ENCODE measurements at places on chromosomes 1 and 21.

DNA sequence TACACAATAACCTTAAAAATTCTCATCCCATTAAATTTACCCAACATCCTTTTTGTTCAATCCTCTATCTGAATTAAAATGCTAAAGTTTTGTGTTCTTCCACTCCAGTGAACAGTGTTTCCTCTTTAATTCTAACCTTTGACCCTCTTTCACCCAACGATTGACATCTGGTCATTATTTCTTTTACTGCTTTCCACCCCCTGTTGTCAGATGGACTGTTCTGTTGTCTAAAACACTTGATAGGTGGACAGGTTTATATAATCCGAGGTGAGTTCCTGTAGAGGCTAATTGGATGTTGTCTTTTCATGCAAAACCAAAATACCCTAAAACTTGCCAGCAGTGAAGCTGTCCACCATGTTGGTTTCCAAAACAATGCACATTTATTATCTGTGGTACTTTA is 73.4 kb upstream of the SERTAD4 start:
- no peak for DNase-seq

DNA sequence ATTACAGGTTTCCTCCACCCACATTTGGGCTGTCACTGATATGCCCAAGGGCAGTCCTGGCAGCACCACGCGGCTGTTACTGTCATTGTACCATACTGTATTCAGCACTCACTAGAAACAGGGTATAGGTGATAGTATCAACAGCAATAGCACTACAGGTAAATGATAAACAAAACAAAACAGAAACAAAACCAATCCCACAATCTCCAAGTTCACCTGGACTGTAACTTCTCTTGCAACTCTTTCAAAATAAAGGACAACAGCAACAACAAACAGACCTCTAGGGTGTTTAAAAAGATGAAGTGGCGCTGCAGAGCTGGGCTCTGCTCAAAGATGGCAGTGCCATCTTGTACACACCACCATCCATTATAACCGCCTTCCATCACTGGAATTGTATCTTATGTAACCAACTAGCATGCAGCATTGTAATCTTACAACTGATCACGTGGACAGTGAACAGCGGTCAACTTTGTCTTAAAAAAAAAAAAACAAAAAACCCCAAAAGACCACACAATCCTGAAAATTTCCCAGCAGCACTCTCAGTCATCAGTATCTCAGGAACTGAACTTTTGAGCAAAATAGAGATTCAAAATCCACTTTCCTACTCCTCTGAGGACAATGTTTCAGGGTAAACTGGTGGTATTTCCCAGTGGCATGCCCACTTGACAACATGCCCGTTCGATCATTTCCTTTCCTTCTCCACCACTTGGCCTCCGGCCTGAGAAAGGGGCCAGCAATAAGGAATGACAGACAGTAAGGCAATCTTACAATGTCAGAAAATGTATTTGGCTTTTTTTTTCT is 3.8 kb downstream of the IRF2BP2 start:
- peak; percentile 14 for DNase-seq

- no peak for DNase-seq
These were observed 27.8 kb downstream of the ILDR2 start for GRCh38 chr1:166947398-166948043.

GRCh38 chr21:28509031-28509430 is 483.6 kb downstream of the LTN1 start:
- no peak for DNase-seq

- DNase-seq: no peak
These were observed 1.3 kb downstream of the C1orf146 start for GRCh38 chr1:92219028-92219427.

- DNase-seq: no peak
These were observed 99.6 kb downstream of the DMRTB1 start for GRCh38 chr1:53558739-53559315.

- no peak for DNase-seq
These were observed 526.0 kb upstream of the ADGRL4 start for GRCh38 chr1:79532555-79532954.

GRCh38 chr1:101233495-101233894 is 3.3 kb upstream of the S1PR1 start:
- DNase-seq: no peak

DNA sequence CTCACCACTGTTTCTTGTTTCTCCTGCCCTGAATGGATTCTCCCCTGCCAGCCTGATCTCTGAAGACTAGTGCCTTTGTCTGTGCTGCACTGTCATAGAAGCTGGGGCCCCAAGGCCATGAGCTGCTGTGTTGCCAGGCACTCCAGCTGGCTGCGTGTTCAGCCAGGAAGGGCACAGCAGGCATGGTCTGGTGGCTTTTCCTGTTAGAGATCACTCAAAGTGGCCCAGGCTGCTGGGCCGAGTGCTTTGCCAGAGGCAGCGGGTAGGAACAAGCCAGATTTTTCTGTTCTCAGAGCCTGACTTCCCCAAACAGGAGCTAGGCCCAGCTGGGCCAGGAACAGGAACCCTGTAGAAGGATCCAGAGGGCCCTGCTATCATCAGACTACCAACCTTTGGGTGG is 5.2 kb downstream of the ADPRS start:
- DNase-seq: no peak

GRCh38 chr1:88179943-88180342 is 504.1 kb upstream of the PKN2 start:
- no peak for DNase-seq

DNA sequence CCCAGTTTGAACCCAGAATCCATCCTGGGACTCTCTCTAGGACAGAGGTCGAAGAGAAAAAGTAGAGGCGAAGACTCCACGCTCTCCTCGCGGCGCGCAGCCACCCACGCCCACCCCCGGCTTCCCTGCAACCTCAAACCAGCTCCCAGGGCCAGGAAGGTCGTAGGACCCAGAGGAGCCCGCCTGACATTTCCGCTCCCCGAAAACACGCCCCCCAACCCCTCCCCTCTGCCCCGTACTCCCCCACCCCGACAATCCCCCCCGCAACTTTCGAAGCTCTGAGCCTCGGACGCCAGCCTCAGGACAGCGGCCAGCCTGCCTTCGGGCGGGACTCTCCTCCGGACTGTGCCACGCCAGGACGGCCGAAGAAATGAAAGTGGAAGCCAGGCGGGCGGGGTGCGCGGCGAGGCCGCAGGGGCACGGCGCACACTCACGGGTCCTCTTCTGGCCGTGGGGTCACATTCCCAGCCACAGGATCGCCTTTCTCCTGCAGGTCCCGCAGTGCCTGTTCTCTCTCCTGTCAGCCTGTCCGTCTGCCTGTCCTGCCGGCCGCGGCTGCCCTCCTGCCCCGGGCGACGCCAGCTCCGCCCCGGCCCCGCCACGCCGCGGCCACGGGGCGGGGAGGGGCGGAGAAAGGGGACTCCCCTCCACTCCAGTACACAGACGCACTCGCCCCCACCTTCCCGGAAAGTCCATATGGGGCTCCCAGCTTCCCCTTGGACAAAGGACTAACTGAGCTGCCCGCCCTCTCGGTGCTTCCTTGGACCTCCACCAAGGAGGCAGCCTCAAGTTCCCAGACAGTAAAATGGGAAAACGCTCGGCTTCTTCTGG is at the start of gene MOB3C:
Gene MOB3C, minus strand, starts transcription at position 535 of the 831 bp plus-strand sequence. CDS start 3,490 bp downstream, outside the sequence.
- DNase-seq: peak; percentile 54

DNA sequence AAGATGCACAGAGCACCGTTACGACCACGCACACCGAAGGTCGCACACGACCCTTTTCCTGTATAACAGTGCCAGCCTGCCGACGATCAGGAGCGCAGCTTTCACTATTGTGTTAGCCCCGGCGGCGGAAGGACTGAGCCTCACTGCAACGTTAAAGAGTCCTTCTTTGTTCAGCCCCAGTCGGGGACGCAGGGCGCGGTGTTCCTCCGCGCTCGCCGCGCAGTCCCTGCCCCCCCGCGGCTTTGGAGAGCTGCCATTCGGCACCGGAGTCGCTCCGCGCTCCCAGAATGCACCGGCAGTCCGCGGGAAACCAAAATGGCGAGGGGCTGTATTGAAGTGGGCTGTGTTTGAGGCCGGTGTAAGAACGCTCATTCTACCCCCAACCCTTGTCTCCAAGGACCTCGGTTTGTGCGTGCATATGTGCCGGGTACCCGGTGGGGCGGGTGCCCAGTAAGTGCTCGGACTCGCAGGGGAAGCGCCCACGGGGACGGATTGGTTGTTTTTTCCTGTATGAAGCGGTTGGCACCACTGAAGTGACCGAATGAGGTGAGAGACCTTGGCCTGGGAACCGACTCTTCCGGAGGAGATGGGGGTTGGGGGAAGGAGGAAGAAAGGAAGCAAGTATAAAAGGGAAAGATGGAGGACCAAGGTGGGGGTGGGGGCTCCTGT is at the start of gene MTF2:
Gene MTF2, plus strand, starts transcription at position 298 of the 669 bp plus-strand sequence. Its CDS starts 244 bp downstream, at position 542.
- DNase-seq: peak; percentile 97

GRCh38 chr1:11233208-11233607 is 29.1 kb downstream of the MTOR start:
- DNase-seq: no peak

DNA sequence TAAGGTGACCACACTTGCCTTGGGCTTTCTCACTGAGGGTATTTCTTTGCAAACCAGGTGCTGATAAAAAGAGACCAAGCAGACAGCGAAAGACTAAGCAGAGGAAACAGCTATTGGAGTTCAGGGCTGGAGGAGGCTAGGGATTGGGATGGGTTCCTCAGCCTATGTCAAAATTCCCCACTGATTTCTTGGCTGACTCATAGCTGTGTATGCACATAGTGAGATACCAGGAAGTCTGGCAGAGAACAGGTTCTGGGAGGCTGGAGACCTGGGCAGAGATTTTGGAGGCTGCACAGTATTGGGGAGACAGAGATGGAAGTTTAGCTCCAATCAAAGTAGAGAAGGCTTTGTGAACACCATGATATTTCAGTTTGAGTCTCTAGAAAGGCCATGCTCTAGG is 25.3 kb downstream of the YARS1 start:
- no peak for DNase-seq

DNA sequence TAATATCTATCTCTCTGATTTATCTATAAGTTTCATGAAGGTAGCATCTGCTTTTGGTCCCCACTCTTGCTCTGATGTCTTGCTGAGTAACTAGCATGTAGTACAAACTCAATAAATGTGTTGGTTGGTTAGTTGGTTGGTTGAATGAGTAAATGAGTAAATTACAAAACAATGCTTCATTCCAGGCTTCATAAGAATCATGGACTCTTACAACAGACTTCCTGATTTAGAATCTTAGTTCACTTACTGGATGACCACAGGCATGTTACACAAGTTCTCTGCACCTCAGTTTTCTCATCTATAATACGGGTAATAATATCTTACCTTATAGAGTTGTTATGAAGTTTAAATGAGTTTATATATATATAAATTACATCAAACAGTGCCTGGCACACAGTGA is 98.6 kb downstream of the ZNF281 start:
- no peak for DNase-seq

- no peak for DNase-seq
These were observed 94.5 kb downstream of the HUNK start for GRCh38 chr21:31967334-31967733.

DNA sequence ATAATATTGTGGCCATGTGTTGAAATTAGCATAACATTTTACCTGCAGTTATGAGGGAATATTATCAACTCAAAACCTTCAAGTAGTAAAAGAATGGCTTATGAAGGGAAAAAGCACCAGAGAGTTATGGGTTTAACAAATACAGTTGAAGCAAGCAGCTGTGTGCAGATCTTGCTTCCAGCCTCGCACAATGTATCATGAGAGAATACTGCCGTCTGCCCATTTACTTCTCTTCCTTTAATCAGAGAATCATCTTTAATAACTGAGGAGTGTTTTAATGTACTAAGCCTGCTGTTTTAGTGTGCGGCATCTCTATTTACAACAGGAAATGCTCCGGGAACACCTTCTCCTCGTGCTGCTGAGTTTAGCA is 120.9 kb downstream of the ATG4C start:
- DNase-seq: no peak

DNA sequence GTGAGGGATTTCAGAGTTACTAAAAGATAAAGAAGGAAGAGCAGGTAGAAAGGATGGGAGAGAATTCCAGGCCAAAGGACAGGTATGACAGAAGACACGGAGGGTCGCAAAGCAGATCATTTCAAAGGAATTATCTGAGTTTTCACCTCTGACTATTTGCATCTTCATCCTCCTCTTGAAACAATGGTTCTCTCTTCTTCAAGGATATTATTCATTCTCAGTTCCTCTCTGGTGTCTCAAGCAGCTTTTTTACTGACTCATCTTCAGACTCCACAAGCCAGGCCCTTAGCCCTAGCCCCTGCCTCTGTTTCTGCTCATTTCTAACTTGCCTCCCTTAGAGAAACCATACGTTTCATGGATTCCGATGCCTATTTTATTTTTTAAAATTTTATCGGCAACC is 15.0 kb downstream of the DDX59 start:
- DNase-seq: no peak

GRCh38 chr21:40678681-40679284 is 168.2 kb downstream of the DSCAM start:
- no peak for DNase-seq

DNA sequence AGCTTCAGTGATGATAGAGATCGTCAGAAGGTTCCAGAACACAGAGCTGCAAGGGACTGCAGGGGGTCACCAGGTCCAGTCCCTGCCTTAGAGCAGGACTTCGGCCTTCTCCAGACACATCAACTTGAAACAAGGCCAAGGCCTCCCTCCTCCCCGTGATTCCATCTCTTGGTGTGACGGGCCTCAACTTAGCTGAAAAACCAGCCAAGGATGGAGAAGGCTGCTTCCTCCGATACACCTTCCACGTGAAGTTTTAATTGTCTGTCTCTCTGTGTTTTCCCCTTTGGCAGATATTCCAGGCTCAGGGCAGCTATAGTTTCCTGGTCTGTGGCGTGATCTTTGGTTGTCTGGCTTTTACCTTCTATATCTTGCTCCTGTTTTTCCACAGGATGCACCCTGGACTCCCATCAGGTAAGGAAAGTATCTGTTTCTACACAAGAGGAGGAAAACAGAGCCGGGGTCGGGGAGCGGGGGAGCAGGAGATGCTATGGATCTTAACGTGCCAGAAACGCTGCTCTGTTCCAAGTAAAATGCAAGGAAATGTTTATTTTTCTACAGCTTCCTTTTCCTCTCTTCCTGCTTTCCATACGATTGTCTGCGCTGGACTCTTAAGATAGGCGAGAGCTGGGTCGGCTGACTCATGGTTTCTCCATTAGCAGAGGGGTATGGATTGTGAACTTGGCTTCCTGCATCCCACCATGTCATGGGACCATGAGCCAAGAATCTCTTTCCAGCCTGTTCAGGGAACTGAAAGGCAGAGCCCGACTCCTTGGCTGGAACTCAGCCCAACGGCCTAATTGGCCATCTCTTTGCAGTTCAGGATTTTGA is 32.8 kb downstream of the ELK4 start:
- DNase-seq: no peak

- no peak for DNase-seq
These were observed 78.6 kb downstream of the COLGALT2 start for GRCh38 chr1:183958958-183959357.

- no peak for DNase-seq
These were observed 285.3 kb upstream of the C1orf105 start for GRCh38 chr1:172135076-172135672.

GRCh38 chr1:42392255-42392654 is 11.7 kb downstream of the RIMKLA start:
- no peak for DNase-seq

DNA sequence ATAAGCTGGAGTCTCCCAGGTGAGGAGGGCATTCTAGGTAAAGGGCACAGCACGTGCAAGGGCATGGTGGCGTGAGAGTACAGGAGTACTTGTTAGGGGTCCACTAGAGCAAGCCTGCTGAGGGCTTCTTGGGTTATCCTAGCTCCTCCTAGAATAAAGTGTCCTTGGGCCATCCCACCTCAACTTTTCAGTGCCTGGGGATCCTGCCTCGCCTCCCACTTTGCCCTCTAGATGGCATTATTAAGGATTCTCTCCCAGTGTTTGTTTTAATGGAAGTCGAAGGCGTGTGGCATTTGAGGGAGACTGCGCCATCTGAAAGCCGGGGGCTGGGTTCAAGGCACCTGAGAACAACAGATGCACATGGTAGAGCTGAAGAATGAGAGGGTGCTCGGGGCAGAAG is 74.5 kb upstream of the SELENON start:
- DNase-seq: no peak
